ENCODE measurements at places on chromosomes 5 and 9.

DNA sequence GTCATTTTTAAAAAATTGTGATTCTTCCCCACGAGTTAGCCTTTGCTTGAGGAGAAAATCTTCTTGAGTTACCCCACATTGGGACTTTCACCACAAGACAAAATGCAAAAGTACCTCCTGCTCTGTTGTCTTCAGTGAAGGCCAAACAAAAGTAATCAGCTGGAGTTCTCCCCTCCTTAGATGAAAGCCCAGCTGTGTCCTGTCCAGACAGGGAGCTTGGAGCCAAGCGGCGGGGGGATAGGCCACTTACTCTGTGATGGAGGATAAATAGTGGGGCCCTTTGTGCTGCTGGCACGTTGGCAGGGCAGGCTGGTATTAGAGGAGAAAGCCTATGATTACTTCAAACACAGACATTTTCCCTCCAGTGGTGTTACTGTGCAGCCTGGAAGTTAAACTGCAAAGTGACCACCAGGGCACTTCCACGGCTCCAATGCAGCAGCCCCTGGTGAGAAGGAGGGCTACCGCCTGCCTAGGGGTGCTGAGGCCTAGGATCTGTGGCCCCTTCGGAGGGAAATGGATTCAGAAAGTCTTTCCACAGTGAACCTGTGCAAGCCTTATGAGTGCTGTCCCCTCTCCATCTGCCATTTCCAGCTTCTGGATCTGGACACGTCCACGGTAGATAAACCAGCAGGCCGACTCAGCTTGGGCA, 155.0 kb downstream of the TMEM167A start:
- no peak for DNase-seq

GRCh38 chr9:79763671-79764285, 192.0 kb downstream of the TLE4 start:
- DNase-seq: no peak

- DNase-seq: peak; percentile 6
These were observed 125.9 kb downstream of the GADD45G start for GRCh38 chr9:89730715-89731114.

DNA sequence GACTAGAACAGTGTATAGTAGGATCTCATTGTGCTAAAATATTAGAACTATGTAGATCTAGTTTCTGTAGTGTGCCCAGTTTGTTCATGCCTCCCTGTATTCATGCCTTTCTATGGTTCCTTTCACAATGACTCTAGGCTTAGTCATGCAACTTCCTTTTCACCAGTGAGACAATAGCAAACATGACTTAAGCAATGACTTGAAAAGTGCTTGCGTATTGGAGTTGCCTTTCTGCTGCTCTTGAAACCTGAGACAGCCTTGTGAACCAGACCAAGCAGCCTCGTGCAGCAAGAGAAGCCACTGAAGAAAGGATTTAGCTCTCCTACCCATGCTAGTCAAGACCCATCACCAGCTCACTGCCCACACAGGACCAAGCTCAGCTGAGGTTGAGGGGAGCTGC, 294.5 kb upstream of the TAS2R1 start:
- DNase-seq: no peak

DNA sequence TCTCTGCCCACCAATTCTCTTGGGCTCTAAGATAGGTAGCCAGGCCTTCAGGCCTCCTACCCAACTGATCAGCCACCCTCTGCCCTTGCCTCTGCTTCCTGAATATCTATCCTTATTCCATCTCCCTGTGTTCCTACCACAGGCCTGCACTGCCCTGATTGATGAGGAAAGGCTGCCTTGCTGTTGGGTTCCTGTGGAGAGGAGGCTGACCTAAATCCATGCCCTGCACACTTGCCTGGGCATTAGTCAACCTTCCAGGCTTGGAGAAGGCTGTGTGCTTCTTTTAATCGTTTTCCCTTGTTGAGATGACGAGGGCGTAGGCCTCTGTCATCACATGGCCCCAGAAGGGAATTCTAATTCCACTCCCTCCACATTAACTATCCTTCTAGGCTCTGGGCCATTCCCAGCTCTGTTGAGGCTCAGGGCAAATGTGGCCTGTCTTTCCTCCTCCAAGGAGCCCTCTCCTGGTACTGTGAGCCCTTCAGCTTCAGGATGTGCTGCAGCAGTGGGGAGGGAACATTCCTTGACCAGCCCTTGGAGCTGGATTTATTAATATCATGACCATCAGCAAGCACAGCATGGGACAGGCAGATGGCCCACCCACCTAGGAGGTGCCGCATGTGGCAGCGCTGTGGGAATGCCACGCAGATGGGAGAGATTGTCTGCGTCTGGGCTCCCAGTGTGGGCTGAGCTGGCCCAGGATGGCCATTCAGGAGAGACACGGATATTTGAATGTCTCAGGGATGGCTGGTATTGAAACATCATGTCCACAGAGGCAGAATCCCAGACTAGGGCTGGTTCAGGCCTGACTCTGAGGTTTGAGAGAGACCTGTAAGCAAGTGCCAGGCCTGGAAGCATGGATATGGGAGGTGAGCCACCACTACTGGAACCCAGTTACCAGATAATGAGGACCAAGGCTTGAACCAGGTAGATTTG, 40.9 kb downstream of the ANGPTL2 start:
- DNase-seq: no peak

DNA sequence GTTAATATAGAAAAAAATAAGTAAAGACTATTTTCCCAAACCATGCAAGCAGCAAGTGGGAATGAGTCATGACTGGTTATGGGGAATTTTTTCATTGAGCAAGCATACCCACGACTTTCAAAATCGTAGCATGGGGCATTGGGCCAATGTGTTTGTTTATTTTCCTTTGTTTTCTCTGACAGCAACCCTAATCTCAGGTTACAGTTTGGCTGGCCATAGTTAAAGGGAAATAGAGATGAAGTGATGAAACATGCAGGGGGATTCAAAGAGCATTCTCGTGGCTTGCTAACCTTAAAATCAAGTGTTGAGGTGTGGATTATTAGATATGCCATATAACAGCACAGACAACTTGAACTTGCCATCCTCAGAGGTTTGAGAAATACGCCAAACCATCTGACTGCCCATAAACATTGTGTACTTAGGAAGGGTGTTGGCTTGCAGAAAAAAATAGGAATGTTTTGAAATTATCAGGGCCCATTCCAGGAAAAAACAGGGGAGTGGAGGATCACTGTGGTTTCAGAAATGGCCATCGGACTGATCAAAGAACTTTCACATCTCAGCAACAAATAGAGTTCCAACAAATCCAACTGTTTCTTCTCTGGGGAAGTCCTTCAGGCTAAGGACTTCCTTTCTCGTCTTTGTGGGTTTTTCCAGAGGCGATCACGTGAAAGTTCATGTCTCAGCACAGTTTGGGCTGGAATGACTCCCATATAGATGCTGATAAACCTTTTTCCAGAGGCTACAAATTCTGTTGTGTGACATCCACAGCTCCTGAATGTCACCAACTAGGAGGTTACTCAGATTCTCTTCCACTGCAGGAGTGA, 259.1 kb downstream of the SYK start:
- no peak for DNase-seq

DNA sequence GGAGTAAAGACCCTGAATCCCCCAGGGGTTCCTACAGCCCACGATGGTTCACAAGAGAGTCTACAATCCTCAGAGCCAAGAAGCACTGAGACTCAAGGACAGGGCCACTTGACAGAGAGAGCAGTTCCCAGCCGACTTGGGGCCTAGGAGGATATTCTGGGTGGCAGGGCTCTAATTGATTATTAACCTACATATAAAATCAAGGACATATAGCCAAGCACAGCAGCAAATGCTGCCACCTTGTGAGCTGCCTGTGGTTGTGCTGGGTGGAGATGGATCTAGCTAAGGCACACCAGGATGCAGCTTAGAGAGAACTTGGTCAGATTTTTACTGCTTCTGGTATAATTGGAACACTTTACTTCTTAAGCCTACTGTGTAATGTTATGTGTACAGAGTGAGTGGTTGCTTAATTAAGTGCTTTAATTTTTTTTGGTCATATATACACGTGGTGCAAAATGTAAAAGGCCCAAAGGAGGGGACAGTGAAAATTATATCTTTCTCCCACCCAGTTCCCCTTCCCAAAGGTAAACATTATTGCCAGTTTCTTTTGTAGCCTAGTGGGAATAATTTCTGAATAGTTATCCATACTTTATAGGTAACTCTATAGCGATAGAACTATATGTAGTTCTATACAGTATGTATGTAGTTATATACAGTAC, 78.8 kb downstream of the F2RL2 start:
- peak; percentile 71 for DNase-seq

GRCh38 chr5:110916381-110917049, 155.0 kb upstream of the TSLP start:
- DNase-seq: no peak

GRCh38 chr5:33800241-33800950, 91.4 kb downstream of the ADAMTS12 start:
- no peak for DNase-seq

- DNase-seq: no peak
These were observed 29.7 kb upstream of the ABO start for GRCh38 chr9:133304477-133305377.

Data from stimulated activated CD4-positive, alpha-beta T cell treated with anti-CD3 and anti-CD28 coated beads, Interleukin-15, amount 100 ng/mL, for 24 hours (primary cell).